GM20000 (cell line): ENCODE measurements at places on chromosomes 7 and 10.

DNA sequence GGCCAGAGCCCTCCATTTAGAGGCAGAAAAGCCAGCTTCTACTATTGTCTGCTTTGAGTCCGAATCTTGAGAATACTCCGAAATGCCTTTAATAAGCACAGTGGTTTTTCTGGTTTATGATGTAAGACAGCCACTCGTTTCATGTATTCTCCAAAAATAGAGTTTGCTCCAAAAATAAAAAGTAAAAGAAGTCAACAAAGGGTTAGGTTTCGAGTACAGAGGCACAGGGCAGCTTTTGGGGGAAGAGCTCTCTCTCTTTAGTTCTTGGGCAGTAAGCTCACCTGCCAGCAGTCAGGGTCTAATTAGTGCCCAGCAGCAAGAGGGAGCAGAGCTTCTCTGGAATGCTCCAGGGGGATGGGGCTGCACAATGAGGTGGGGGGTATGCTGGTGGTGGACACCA is 20.2 kb downstream of the CREB3L2 start:
- DNase-seq = peak; percentile 56

- DNase-seq = no peak
Observed at GRCh38 chr7:35889001-35889400, 88.1 kb downstream of the SEPTIN7 start.

- no peak for DNase-seq
Observed at GRCh38 chr10:122474131-122474818, 12.9 kb downstream of the HTRA1 start.

GRCh38 chr10:71555087-71555723 is 158.5 kb downstream of the CDH23 start:
- DNase-seq = no peak

- no peak for DNase-seq
Observed at GRCh38 chr10:5533098-5533731, 8.5 kb downstream of the CALML3 start.

DNA sequence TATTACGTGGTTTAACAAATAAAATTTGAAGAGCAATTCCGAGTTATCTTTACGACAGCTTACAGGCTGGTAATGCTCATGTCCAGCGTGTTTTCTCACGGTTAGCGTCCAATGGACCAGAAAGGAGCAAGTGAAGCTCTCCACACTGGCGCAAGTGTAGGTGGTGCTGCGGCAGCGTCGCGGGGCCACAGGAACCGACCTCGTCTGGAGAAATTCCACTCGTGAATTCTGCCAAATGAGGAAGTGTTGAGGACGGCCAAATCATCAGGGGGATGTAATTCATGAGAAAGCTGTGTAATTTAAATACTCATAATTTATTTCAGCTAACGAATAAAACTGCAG is 350 bp upstream of the ZNF37A start:
- DNase-seq = no peak

GRCh38 chr7:28528899-28529298 is 116.6 kb downstream of the CREB5 start:
- DNase-seq = no peak

DNA sequence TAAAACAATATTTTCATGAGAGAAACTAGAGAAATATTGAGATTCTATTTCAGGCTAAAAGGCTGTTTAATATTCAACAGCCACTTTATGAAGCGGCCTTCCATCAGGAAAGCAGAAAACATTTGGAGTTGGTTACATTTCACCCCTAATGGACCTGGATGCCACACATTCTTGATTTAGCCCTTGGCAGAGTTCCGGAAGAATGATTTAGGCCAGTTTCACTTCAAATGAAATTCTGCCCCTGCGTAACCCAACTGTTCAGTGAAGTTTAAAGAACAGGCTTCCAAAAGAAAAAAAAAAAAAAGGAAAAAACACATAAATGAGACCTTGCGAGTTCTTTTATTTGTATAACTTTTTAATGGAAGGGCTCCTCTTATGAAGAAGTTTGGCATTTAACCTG is 239.2 kb upstream of the AKR1E2 start:
- no peak for DNase-seq

GRCh38 chr10:14362104-14362503 is 31.4 kb upstream of the FRMD4A start:
- no peak for DNase-seq

- no peak for DNase-seq
Observed at GRCh38 chr7:27303026-27303425, 60.4 kb downstream of the EVX1 start.
